Spinal cord (tissue), 10 donors: ENCODE measurements at places on chromosomes 7 and 10. TPM values are rescaled to one million over a fixed set of nuclear protein-coding genes. Genes with fewer than 3 reads are reported as not detected.
A peak's percentile ranks its signal among the peaks of the same experiment; 100 is the strongest.

- DNase-seq = no peak
- H3K27ac ChIP-seq = no peak overlapping the region
- H3K27me3 ChIP-seq = no peaks in the 10 kb centered on the region
- no peaks in the 10 kb centered on the region for H3K36me3 ChIP-seq
- peaks cover 8% of the 10 kb centered on the region for H3K4me1 ChIP-seq
Observed at GRCh38 chr10:79492839-79493238, 19.5 kb upstream of the EIF5AL1 start.

- H3K27me3 ChIP-seq = no peaks in the 10 kb centered on the region
- H3K4me1 ChIP-seq = no peaks in the 10 kb centered on the region
- DNase-seq = no peak
- no peak overlapping the region for H3K27ac ChIP-seq
- H3K36me3 ChIP-seq = no peaks in the 10 kb centered on the region
Observed at GRCh38 chr7:81811956-81812865, 42.4 kb upstream of the HGF start.

DNA sequence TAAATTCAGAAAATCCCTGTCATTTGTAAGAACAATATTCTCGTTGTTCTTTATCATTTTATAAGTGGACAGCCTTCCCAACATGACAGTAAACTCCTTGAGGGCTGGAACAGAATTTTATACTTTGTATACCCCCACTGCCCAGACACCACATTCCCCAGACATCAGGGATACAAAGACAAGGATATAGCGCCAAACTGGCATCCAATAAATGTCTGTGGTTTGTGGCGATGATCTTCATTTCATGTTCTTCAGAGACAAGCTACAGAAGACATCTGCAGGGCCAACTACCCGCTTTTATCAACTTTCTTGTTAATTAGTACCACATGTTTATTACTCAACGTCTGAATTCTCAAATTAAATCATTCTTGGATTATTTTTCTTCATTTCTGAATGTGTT lies 155.9 kb downstream of the ATE1 start:
- H3K4me3 ChIP-seq = no peak overlapping the region
- no peak for DNase-seq
- no peak overlapping the region for H3K27ac ChIP-seq
- H3K36me3 ChIP-seq = no peaks in the 10 kb centered on the region

DNA sequence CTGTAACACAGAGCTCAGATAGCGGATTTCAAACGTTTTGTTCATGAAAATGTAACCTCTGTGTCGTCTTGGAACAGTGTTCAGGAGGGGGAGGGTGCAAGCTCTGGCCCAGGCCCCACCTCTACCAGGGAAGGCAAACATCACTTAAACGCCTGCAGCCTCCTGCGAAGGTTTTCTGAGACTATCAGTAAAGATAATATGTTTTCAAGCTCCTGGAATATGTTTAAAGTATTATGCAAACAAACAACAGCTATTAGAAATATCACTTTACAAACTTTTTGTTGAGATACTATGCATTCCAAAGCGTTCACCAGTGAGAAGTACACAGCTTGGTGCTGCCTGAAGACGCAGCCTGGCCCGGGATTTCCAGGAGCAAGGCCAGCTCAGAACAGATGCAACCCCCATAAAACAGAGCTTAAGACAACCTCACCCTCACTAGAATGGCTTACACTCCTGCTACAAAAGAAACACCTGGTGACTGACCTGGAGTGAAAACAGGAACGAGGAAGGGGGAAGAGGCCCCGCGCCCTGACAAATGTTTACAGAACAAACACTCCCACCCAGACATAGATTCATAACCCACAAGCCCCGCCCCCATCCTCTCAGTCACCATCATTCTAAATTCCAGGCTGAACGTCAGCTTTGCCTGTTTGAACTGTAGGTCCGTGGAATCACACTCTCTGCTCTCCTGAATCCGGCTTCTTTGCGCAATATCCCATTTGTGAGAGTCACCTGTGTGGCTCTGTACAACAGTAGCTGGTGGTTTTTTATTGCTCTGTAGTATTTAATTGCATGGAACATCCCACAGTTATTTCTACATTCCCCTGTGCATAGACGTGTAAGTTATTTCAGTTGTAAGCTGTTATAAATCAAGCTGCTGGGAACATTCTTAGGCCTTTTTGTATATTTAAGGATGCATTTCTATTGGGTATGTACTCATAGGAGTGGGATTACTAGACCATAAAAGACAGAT lies 155.0 kb downstream of the PTPRN2 start:
- H3K36me3 ChIP-seq = peaks cover 7% of the 10 kb centered on the region
- H3K27ac ChIP-seq = no peak overlapping the region
- H3K4me1 ChIP-seq = peaks cover 18% of the 10 kb centered on the region
- H3K27me3 ChIP-seq = no peaks in the 10 kb centered on the region

DNA sequence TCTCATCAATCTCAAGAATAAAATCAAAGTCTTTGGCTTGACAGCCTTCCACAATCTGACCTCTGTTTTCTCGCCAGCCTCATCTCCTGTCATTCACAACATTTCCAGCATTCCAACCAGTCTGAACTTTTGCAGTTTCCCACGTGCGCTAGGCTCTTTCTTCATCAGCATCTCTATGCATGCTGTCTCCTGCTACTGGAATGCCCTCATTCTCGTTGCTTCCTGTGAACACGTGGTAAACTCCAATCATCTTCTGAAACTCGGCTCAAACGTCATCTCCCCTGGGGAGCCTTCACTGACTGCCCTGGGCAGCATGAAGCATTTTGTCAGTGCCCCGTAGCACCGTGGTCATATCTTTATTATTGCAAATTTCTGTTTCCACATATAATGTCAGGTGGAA lies 12.2 kb upstream of the RSBN1L start:
- H3K27me3 ChIP-seq = no peaks in the 10 kb centered on the region
- no peak overlapping the region for H3K4me3 ChIP-seq
- no peaks in the 10 kb centered on the region for H3K4me1 ChIP-seq
- H3K27ac ChIP-seq = no peak overlapping the region
- no peak for DNase-seq

DNA sequence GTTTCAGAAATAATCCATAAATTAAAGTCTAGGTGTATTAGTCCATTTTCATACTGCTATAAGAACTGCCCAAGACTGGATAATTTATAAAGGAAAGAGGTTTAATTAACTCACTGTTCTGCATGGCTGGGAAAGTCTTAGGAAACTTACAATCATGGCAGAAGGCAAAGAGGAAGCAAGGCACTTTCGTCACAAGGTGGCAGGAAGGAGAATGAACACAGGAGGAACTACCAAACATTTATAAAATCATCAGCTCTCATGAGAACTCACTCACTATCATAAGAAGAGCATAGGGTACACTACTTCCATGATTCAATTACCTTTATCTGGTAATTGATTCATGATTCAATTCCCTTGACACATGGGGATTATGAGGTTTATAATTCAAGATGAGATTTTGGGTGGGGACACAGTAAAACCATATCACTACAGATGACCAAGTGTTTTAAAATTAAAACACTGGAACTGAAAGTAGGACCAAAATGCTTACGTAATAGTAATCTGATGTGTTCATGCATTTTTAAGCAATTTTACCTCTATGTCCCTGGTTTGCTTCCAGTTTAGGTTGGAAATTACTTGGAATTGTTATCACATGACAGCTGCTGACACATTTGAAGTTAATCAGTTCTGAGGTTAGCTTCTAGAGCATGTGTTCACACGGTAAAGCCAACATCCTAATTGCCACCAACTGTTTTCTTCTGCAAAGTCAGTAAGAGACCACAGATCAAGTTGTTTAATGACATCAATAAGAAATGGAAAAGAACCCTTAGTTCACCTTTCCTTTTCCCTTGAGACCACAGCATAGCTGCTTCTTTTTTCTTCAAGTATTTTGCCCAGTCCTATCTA lies 48.4 kb upstream of the SEMA3C start:
- no peak overlapping the region for H3K27ac ChIP-seq
- H3K36me3 ChIP-seq = no peaks in the 10 kb centered on the region
- no peaks in the 10 kb centered on the region for H3K27me3 ChIP-seq
- H3K4me3 ChIP-seq = no peak overlapping the region
- DNase-seq = no peak

DNA sequence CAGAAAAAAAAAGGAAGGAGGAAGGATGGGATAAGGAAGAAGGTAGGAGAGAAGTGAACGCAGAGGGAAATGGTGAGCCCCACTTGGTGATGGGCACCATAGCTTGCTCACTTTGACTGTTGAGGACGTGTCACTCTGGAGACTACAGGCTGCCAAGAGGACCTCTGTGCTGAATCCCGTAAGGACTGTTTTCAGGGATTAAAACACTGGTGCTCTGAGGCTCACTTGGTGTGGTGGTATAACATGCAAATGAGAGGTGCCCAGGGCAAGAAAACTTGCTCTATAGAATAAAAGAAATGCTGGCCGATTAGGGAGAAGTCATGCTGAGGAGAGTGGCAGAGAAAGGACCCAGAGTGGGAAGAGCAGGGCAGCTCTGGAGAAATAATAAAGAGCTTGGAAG lies 5.3 kb upstream of the IL2RA start:
- H3K27me3 ChIP-seq = no peaks in the 10 kb centered on the region
- no peak overlapping the region for H3K27ac ChIP-seq
- H3K36me3 ChIP-seq = no peaks in the 10 kb centered on the region
- H3K4me3 ChIP-seq = no peak overlapping the region

- peaks cover 66% of the 10 kb centered on the region for H3K4me1 ChIP-seq
- no peak for DNase-seq
Observed at GRCh38 chr10:102633287-102633686, 11.0 kb upstream of the TRIM8 start.

DNA sequence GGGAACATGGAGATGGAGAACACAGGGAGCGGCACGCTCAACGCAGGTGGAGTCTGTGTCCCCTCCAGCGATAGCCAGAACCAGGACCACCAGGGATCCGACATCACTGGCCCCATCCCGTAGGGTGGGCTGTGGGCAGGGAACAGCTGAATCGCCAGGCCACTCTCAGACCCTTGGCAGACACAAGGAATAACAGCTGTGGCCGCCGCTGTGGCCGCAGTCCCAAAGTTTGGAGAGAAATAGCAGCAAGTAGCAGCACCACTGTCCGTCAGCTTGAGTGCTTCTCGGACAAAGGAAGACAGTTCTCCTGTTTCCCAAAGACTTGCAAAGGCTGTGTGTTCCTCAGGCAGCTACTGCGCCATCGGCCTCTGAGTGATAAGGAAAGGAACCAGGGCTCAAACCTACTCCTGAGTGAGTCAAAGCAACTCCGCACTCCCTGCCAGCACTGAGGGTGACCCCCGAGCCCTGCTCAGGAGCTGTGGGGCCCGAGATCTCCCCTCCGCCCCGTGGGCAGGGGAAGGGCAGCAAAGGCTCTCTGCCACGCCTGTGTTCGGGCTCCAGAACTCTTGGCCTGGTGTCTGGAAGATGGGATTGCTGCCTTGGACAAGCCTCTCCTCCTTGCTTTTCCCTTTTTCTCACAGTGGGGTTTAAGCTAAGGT lies 82.3 kb upstream of the FAM20C start:
- H3K27me3 ChIP-seq = no peaks in the 10 kb centered on the region
- H3K4me3 ChIP-seq = no peak overlapping the region
- H3K27ac ChIP-seq = no peak overlapping the region
- H3K4me1 ChIP-seq = peaks cover 3% of the 10 kb centered on the region

DNA sequence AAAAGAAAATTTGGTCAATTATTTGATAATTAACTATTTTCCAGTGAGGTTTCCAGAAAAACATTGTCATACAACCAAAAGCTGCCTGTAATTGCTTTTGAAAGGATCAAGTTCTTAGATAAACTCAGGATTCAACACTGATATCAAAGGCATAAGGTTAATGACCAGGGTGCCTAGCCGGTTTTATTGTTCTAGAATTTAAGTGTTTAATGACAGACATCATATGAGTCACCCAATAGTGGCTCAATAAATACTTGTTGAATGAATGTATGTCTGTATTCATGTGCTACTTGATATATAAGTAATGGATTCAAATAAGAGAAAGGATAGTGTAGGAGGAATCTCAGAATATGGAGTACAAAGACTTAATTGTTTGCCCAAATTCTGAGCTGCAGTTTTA lies 196.1 kb upstream of the LRGUK start:
- H3K27ac ChIP-seq = no peak overlapping the region
- H3K36me3 ChIP-seq = no peaks in the 10 kb centered on the region
- H3K4me1 ChIP-seq = peaks cover 4% of the 10 kb centered on the region
- H3K27me3 ChIP-seq = no peaks in the 10 kb centered on the region
- DNase-seq = no peak

DNA sequence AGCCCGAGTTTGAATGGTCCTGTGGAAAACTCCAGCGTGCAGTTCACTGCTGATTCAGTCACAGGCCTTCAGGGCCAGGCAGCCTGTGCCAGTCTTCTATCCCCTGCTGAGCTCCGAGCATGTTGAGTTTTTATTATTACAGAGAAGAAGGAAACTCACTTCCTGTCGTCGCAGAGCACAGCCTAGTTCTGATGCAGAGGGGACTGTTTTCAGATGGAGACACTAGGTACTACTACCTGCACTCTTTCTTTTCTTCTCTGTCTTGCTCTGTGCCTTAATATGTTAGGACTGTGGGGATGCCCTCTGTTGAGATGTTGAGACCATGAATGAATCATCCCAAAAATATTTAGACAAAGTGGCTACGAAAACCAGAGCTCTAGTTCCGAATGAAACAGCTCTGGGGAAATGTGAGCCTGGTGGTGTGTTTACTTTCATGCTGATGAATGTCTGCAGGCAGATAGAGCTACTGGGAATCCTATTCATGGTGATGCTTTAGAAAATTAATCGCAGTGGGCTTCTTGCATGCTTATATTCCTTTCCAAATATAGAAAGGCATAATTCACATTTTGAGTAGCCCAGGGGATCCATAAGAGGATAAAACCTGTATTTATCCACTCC lies 29.6 kb downstream of the CASP7 start:
- H3K27ac ChIP-seq = no peak overlapping the region
- H3K4me1 ChIP-seq = peaks cover 20% of the 10 kb centered on the region
- H3K4me3 ChIP-seq = no peak overlapping the region

- no peaks in the 10 kb centered on the region for H3K4me1 ChIP-seq
- H3K4me3 ChIP-seq = no peak within 1 kb of the TSS
- H3K36me3 ChIP-seq = no peaks in the 10 kb centered on the region
- no peaks in the 10 kb centered on the region for H3K27me3 ChIP-seq
- DNase-seq = no peak
- H3K27ac ChIP-seq = no peak within 1 kb of the TSS
Observed at GRCh38 chr10:80289451-80290287, at the start of gene MAT1A. TSS of gene MAT1A (minus strand) at chr10:80289658. CDS start at chr10:80289423, 235 bp downstream.

- DNase-seq = no peak
- H3K4me1 ChIP-seq = peaks cover 17% of the 10 kb centered on the region
- H3K27ac ChIP-seq = peak overlapping the region; percentile 97
- no peaks in the 10 kb centered on the region for H3K36me3 ChIP-seq
Observed at GRCh38 chr10:93437086-93437945, 44.8 kb downstream of the MYOF start.

- H3K4me3 ChIP-seq = peak overlapping the region; percentile 74
- peak overlapping the region; percentile 81 for H3K27ac ChIP-seq
- no peaks in the 10 kb centered on the region for H3K27me3 ChIP-seq
- peak; percentile 10 for DNase-seq
Observed at GRCh38 chr7:157139810-157140510, 1.2 kb downstream of the UBE3C start.

- H3K4me1 ChIP-seq = peaks cover 7% of the 10 kb centered on the region
- H3K27ac ChIP-seq = peak overlapping the region; percentile 67
- no peak for DNase-seq
- no peaks in the 10 kb centered on the region for H3K36me3 ChIP-seq
- no peak overlapping the region for H3K4me3 ChIP-seq
- H3K27me3 ChIP-seq = no peaks in the 10 kb centered on the region
Observed at GRCh38 chr7:22589641-22590201, 89.7 kb upstream of the STEAP1B start.

- H3K4me3 ChIP-seq = no peak overlapping the region
- no peaks in the 10 kb centered on the region for H3K4me1 ChIP-seq
- no peaks in the 10 kb centered on the region for H3K27me3 ChIP-seq
Observed at GRCh38 chr10:87630171-87630570, 29.5 kb upstream of the PAPSS2 start.

Gene UCMA
- total RNA-seq = not detected

Gene HECW1
- total RNA-seq = 23.5 TPM

Gene OR6B1
- not detected for total RNA-seq

Gene OGDHL
- 23.3 TPM for total RNA-seq
